ENCODE measurements at places on chromosomes 16 and 17. TPM values are rescaled to one million over a fixed set of nuclear protein-coding genes. Genes with fewer than 3 reads are reported as not detected.

The DNAH17 gene
- total RNA-seq = 0.10 TPM

The CD7 gene
- total RNA-seq = 1.4 TPM

DNA sequence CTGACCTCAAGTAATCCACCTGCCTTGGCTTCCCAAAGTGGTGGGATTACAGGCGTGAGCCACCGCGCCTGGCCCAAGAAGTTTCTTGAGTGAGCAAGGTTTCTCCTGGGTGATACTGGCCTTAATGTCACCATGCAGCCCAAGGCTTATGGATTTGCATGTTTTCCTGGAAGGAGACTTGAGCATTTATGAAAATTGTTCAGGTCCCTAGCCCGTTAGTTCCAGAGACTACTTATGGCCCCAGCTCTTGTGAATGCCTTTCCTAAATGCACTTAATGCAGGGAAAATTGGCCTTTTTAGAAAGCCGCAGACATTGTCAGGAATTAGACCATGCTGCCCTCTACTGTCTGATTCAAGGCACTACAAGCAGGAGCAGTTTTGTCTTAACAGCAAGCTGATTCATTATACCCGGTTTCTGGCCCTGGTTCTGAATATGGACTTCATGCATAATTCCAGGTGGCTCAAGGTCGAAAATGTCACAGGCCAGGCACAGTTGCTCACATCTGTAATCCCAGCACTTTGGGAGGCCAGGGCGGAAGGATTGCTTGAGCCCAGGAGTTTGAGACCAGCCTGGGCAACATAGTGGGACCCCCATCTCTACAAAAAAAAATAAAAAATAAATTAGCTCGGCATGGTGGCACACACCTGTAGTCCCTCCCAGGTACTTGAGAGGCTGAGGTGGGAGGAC is 91.3 kb downstream of the SNX29 start:
- DNase-seq = peak; percentile 73

GRCh38 chr17:37691807-37692206 is 48.6 kb upstream of the DDX52 start:
- DNase-seq = no peak

DNA sequence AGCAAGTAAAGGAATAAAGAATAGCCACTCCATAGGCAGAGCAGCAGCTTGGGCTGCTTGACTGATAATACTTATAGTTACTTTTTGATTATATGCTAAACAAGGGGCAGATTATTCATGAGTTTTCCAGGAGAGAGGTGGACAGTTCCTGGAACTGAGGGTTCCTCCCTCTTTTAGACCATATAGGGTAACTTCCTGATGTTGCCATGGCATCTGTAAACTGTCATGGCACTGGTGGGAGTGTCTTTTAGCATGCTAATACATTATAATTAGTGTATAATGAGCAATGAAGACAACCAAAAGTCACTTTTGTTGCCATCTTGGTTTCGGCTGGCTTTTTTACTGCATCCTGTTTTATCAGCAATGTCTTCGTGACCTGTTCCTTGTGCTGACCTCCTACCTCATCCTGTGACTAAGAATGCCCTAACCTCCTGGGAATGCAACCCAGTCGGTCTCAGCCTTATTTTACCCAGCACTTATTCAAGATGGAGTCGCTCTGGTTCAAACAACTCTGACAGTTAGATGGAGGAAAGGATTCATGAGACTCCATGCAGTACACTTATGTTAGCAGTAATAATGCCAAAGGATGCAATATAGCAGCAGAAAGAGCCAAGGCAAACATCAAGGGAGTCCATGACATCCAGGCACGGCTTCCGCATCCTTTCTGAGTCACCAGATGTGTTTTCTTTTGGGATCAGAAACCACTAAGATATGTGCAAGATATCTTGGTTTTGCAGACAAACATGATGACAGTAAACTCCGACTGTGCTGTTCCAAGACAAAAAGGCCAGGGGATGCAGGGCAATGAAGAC is 55.8 kb upstream of the B4GALNT2 start:
- DNase-seq = peak; percentile 43

DNA sequence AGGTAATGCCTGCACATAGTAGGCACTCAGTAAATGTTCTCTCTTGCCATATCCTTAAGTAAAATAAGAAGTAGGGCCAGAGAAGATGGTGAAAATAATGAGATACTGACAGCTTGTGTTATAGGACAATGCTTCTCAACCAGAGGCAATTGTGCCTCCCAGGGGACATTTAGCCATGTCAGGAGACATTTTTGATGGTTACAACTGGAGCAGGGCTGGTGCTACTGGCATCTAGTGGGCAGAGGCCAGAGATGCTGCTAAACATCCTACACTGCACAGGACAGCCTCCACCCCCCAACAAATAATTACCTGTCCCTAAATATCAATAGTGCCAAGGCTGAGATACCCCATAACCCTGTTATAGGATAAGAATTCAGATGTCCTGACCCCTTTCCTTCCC is 1.7 kb downstream of the RAD51D start:
- peak; percentile 57 for DNase-seq

- DNase-seq = peak; percentile 61
Observed at GRCh38 chr16:66205287-66206231, 160.9 kb upstream of the CDH5 start.

DNA sequence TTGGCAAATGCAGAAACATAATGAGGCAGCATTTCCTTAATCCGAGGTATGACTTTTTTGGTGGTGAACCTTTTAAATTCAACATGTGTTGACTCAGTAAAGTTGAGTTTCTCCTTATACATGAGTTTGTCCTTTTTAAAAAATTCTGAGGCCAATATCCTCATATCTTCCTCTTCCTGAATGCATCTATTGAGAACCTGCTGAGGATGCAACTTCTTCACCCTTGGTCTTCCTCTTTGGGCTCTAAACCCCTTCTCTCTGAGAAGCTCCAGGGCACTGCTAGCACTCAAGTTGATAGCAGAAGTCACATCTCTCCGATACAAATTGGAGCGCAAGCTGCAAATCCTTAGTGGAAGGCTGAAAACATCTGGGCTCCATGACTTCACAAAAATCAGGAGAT is 3.3 kb downstream of the SLFN14 start:
- no peak for DNase-seq

DNA sequence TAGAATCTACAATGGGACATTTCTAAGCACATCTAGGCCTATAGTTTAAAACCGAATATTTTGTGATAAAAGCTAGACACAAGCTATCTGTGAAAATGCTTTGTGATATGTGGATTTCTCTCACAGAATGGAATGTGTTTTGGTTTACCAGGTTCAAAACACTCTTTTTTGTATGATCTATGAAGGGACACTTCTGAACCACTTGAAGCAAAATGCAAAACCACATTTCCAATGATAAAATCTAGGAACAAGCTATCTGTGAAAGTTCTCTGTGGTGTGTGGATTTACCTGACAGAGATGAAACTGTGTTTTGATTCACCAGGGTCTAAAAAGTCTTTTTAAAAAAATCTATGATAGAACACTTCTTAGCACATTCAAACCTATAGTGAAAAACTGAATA is 2192.4 kb downstream of the TP53TG3F start:
- DNase-seq = no peak
